ENCODE measurements at places on chromosomes 2 and 18.

- no peak for DNase-seq
These were observed 123.7 kb downstream of the ALPK2 start for GRCh38 chr18:58505181-58505580.

GRCh38 chr2:19504400-19505198, 146.2 kb upstream of the OSR1 start:
- DNase-seq: no peak

DNA sequence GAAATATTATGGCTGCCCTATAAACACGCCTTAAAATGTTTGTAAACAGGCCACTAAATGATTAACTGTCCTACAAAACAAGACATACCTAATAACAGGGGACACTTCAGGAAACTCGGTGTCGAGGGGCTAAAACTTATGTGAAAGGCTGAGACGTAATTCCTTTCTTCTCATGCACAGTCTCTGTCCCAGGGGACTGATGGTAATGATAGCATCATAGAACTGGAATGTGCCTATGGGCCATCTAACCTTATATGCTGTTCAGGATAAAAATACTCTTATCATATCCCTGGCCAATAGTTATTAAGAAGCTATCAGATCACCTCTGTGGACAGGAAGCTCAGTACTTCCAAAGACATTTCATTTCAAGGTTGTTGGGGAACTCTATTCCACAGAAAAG, 252.6 kb upstream of the RASGRP3 start:
- DNase-seq: no peak

GRCh38 chr2:7452110-7452876, 535.1 kb downstream of the RNF144A start:
- DNase-seq: no peak

- DNase-seq: no peak
These were observed 13.5 kb upstream of the FEZ2 start for GRCh38 chr2:36611316-36611990.

DNA sequence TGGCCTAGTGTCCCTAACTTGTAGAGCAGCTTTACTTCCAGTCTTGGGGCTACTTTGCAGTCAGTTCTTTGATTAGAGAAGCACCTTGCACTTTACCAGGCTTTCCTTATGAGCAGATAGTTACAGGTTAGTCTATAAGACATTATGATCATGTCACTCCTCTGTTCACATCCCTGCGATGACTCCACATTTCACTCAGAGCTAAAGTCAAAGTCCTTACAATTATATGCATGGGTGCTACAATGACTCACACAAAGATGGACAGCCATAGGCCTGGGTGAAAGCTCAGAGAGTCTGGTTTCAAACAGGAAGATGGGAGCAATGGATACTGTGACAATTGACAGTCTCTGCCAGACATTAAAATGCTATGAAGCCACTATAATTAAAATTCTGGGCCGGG, 27.1 kb upstream of the SSB start:
- DNase-seq: no peak

- DNase-seq: no peak
These were observed 255.8 kb upstream of the EPAS1 start for GRCh38 chr2:46041434-46041833.

DNA sequence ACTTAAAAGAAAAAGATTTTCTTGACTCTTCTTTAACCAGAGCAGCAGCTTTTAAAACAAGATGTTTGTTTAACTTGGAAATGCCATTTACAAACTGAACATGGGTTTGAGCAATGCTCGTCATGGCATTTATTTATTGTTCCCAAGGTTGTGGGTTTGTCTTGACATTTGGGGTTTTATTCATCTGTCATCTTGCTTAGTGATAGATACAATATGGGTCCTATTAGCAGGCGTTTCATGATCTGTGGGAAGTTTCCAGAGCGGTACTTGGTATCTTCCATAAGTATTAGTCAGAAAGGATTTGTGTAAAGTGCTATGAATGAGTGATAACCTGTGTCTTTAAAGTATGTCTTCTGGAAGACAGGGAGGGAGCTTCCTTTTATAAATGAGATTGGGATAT, 29.9 kb upstream of the MGAT5 start:
- DNase-seq: no peak

- DNase-seq: no peak
These were observed 6.9 kb upstream of the ZFAND2B start for GRCh38 chr2:219199470-219200211.

DNA sequence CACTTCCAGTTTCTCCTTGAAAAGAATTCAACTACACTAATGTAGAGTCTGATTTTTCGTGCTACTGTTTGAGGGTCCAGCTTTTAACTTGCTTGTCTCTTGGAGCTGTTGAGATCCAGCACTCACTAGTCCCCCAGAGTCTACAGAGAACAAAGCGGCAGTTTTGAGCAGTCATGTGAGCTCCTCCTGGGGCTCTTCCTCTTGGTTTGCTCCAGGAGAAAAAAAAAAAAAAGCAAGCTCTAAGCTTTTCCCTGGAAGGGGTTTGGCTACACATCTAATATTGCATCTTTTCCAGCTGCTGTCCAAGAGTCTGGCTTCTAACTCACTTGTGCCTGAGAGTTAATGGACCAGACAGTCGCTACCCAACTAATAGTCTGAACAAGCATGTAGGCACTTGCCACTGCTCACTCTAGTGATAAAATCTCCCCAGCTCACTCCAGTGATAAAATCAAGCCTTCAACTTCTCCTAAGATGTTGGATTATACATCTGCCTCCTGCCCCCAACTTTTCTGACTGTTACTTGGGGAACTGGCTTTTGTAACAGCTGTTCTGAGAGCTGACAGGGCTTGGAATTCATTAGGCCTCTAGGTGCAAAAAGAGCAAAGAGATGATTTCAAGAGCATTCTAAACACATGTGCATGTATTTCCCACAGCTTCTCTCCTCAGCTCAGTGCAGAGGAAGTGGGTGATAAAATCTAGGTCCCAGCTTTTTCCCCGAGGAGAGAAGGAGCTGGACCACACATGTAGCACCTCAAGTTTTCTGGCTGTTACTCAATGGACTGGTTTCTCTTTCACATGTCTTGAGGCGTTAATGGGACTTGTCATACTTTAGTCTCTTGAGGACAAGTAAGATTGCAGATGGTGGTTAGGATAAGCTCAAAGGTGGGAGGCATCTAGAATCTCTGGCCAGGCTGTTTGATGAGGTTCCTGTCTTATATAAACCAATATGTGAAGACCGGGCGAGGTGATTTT, 750.5 kb downstream of the LRP1B start:
- no peak for DNase-seq

GRCh38 chr18:76847916-76848315, 25.6 kb downstream of the ZNF236 start:
- no peak for DNase-seq

- DNase-seq: no peak
These were observed 40.1 kb downstream of the CRACDL start for GRCh38 chr2:98895901-98896300.

GRCh38 chr18:50862401-50862800, 16.5 kb upstream of the ME2 start:
- no peak for DNase-seq

DNA sequence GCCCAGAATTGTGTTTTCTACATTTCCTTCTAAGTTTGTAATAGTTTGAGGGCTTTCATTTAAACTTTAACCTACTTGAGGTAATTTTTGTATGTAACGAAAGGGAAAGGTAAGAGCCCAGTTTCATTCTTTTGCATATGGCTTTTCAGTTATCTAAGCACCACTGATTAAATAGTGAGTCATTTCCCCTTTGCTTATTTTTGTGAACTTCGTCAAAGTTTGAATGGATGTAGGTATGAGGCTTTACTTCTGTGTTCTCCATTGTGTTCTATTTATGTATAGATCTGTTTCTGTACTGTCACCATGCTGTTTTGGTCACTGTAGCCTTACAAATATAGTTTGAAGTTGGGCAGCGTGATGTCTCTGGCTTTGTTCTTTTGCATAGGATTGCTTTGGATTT, 944.8 kb upstream of the CNTNAP5 start:
- DNase-seq: no peak

DNA sequence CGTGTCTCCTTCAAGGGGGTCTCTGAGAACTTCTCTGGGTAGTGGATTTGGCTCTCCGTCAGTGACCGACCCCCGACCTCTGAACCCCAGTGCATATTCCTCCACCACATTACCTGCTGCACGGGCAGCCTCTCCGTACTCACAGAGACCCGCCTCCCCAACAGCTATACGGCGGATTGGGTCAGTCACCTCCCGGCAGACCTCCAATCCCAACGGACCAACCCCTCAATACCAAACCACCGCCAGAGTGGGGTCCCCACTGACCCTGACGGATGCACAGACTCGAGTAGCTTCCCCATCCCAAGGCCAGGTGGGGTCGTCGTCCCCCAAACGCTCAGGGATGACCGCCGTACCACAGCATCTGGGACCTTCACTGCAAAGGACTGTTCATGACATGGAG, 168.2 kb downstream of the PKP4 start:
- DNase-seq: no peak

- DNase-seq: no peak
These were observed 99.1 kb downstream of the SLC25A12 start for GRCh38 chr2:171794918-171795317.

DNA sequence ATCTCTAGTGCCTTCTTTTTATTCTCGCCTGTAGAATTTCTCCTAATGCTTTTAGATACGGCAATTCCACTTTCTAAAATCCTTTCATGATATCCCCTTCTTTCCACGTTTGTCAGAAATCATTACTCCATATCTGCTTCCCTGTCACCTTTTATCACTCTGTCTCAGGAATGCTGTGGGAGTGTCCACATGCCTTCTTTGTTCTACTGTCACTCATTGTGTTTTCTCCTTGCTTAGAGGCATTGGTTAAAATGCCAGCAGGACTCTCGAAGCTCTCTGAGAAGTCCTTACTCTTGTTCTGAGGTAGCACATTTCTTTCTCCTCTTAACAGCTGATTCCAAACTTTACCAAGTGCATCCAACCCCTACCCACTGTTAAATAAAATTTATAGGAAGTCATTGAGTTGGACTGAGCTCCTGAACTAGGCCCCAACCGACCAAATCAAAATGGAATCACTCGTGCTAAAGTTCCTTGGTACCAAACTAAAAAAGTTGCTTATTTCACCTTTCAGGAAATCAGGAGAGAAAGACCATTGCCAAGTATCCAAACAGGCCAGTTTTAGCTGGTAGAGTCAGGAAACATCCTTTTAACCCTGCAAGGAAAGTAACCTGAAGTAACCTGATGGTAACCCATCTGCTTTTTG, 10.6 kb upstream of the GALNT5 start:
- no peak for DNase-seq

DNA sequence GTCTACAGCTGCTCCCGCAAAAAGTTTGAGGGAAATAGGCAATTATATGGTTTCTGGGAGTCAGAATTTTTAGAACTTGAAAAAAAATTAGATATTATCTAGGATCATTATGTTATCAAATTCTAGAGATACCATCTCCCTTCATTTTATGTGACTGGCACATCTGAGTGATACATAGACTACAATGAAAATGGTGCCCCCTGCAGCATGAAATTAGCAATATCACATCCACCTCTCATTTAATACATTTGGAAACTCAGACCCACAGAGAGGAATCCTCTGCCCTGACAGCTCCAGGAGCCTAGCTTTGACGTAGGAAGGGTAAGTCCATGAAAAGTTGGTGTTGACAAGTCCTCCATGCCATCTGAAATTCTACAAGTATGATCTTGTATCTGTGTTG, 381.6 kb downstream of the SUCLG1 start:
- no peak for DNase-seq

- DNase-seq: no peak
These were observed 63.6 kb downstream of the TNP1 start for GRCh38 chr2:216796115-216796840.

DNA sequence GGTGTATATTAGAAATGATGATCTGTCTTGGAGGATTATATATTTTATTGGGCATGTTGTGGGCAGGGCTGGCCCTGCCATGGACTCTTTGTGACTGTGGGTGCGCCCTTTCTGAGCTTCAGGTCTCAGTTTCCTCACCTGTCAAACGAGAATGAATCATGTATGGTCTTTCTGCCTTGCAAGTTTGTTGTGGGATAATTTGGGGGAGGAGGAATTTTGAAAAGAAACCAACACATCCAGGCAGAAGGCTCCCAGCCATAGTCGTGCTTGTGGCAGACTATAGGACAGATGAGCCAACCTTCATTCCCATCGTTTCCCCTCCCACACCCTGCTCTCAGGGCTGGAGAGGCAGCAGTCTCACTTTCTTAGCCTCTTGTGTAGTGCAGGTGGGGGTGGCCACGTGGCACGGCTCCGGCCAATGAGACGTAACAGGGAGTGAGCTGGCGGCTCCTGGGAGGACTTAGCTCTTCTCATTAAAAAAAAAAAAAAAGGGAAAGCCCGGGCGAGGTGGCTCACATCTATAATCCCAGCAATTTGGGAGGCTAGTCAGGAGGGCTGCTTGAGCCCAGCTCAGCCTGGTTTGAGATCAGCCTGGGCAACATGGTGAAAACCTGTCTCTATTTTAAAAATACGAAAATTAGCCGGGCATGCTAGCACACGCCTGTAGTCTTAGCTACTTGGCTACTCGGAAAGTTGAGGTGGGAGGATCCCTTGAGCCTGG, 63.1 kb downstream of the RHOB start:
- no peak for DNase-seq

DNA sequence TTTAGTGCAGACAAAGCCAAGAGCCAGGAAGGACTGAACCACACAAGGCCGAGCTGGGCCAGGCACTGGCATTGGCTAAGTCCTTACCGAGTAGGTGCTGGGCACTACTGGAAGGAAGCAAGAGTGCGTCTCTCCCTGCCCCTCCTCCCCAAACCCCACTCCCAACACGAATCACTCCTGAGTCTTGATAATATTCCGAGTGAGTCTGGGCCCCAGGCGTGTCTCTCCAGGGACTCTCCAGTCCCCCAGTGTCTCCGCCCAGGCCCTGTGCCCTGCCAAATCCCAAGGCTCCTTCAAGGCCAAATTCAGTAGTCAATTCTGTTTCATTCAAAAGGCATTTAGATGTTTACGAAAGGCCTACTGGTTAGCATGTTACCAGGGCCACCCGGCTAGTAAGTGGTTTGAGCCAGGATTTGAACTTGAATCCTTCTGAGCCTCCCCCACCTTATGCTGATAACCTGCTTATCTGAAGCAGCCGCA, 82.8 kb downstream of the GLI2 start:
- DNase-seq: no peak

- DNase-seq: no peak
These were observed 130.4 kb downstream of the COL4A4 start for GRCh38 chr2:227033471-227034148.

DNA sequence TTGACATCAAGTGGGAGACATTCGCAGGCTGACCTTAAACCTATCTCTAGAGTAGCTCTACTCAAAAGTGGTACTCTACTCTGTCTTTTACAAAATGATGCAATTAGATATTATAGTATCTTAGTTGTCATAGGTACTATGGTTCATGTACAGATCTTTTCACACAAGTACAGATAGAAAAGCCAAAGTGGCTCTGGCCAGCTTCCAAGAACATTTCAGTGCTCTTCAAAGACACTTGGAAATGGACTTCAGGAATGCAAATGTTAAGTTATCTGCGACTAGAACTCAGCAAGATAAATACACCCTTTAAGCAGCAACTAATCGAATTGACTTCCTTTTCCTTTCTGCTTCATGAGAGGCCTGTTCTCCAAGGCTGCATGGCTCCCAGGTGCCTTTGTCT, 718.7 kb upstream of the FAM98A start:
- DNase-seq: no peak

GRCh38 chr2:100235098-100235497, 87.2 kb downstream of the LONRF2 start:
- no peak for DNase-seq

- DNase-seq: no peak
These were observed 3.1 kb upstream of the CSRNP3 start for GRCh38 chr2:165466386-165466785.

Data from cortex of kidney (tissue), 1 donor.